Jurkat, Clone E6-1 (cell line): ENCODE measurements at places on chromosomes 3 and 15.

DNA sequence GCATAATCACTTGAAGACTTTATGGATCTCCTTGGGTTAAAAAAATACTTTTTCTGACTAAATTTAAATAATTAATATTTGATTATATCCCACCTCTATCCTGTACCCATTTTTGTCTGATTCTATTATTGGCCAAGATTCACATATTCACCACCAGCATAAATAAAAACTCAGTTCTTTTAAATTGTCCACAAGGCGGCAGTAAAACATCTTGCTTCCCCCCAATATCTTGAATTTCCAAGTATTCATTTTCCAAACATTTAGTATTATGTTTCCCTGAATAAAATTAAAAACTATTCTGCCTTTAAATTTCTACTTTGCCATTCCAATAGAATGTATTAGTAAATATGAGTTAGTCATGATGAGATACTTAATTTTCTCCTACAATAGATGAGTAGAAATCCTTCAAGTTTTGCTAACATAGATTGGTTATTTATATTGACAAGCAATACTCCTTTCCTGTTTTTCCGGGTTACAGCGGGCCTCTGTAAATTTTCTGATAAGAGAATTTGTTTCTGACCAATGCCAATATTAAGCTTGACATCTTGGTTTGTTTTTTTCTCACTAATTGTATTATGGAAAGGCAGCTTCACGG, 218.7 kb upstream of the MDFIC2 start:
- peak; percentile 10 for DNase-seq

- no peak for DNase-seq
Observed at GRCh38 chr3:48650723-48651122, 12.0 kb downstream of the CELSR3 start.

DNA sequence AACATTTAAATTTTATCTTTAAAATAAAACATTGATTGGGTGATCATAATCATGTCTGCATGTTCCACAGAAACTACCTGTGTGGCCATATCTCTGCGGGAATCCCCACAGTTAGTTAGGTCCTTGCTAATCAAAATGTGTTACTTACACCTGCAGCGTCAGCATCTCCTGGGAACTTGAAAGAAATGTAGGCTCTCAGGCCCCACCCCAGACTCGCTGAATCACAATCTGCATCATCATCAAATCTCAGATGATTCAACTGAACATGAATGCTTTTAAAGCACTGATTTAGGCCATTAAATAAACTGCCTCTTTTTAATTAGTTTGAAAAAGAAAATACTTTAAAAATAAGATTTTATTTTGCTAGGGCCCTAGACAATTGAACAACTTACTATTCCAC, 577.8 kb downstream of the PYDC2 start:
- DNase-seq: no peak

- DNase-seq: no peak
Observed at GRCh38 chr3:126952983-126953660, 29.8 kb upstream of the PLXNA1 start.

- peak; percentile 28 for DNase-seq
Observed at GRCh38 chr3:10228248-10228950, 19.9 kb upstream of the TATDN2 start.

GRCh38 chr3:186173224-186173815, 64.4 kb upstream of the ETV5 start:
- DNase-seq: no peak

DNA sequence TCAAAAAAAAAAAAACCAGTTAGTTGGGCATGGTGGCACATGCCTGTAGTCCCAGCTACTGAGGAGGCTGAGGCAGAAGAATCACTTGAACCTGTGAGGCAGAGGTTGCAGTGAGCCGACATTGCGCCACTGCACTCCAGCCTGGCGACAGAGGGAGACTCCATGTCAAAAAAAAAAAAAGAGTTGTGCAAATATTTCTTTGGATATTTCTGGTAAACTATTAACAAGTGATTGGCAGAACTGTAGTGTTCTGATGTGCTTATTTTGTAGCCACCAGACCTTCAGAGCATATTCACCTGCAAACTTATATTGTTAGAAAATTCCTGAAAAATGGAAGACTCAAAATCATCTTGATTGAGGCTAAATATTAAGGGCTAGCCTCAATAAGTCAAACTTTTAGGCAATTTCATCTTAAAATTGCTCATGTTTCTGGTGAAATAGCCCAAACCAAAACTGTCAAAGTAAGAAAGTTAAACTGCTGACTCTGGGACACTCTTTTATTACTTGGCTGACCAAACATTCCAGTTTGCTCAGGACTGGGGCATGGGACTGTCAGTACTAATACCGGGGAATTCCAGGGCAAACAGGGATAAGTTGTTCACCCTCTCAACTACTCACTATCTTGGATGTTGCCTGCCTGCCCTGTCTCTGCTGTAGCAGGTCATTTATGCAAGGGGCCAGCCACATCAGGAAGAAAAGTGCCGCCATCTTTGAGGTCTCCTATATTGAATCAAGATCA, 37.0 kb downstream of the ABHD2 start:
- no peak for DNase-seq

- no peak for DNase-seq
Observed at GRCh38 chr15:101207867-101208288, 44.0 kb downstream of the CHSY1 start.

GRCh38 chr15:49134683-49135341, 20.6 kb downstream of the COPS2 start:
- DNase-seq: no peak

GRCh38 chr3:78764634-78765033, 1003.2 kb downstream of the ROBO1 start:
- DNase-seq: no peak

GRCh38 chr3:136404056-136404455, 153.9 kb downstream of the PCCB start:
- no peak for DNase-seq

- DNase-seq: no peak
Observed at GRCh38 chr3:13047296-13048165, 25.7 kb downstream of the IQSEC1 start.

GRCh38 chr3:61650276-61650675, 88.9 kb downstream of the PTPRG start:
- DNase-seq: no peak

- no peak for DNase-seq
Observed at GRCh38 chr3:11878837-11879236, 32.2 kb upstream of the TAMM41 start.

GRCh38 chr3:46463120-46463867, 1.4 kb downstream of the LTF start:
- DNase-seq: no peak

DNA sequence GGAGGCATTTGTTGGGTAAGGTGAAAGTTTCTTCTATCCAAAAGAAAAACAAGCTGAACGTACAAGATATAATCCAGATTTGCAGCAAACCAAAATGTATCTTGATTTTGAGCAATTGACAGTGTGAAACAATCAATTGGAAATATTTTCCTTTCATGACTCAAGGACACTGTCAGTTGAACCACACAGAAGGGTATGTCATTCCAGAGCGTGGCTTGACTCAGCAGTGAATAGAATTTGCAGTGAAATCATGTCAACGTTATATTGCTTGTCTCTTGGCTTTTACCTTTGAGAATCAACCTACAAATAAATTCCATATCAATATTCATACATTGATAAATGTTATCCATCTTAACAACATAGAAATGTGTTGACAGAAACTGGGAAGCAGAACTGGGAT, 78.2 kb downstream of the TM2D3 start:
- DNase-seq: no peak

DNA sequence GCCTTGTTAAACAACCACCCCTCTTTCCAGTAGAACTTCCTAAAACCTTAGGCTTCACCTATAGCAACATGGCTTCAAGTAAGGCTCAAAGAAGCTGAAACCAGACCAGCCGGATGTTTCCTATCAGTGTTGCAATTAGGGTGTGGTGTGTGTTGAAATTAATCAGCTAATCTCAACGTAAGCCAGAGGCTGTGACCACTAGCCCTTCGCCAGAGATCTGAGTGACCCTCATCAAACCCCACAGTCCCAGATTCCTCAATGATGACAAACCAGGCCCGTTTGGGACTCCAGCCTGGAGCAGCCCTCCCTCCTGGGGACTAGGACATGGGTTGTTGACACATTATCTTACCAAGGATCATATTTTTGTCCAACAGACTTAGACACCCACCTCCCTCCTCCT, 27.3 kb downstream of the CYP11A1 start:
- DNase-seq: no peak

GRCh38 chr3:71710906-71711494, 14.2 kb downstream of the EIF4E3 start:
- peak; percentile 50 for DNase-seq

GRCh38 chr3:55868347-55868746, 381.2 kb upstream of the WNT5A start:
- no peak for DNase-seq

GRCh38 chr3:7543294-7543880, 682.5 kb downstream of the GRM7 start:
- DNase-seq: no peak

DNA sequence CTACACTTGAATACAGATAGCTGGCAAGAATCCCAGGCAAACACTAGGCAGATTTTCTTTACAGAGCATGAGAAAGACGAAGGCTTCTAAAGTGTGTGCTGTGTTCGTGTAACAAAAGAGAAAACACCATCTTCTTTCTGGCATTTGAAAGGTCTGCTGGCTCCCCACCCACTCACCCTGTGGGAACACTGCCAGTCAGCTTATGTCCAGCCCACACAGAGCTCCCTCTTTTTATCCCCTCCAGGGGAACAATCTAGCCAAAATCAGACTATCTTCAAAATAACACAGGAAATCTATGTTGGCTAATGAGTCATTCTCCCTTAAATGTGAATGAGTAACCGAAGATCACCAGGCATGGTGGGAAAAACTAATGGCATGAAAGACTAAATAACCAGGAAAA, 45.6 kb upstream of the PAQR5 start:
- DNase-seq: no peak

- DNase-seq: no peak
Observed at GRCh38 chr3:1374471-1374870, 281.6 kb downstream of the CNTN6 start.
